ENCODE measurements at places on chromosomes 4 and X.
A peak's percentile ranks its signal among the peaks of the same experiment; 100 is the strongest.

DNA sequence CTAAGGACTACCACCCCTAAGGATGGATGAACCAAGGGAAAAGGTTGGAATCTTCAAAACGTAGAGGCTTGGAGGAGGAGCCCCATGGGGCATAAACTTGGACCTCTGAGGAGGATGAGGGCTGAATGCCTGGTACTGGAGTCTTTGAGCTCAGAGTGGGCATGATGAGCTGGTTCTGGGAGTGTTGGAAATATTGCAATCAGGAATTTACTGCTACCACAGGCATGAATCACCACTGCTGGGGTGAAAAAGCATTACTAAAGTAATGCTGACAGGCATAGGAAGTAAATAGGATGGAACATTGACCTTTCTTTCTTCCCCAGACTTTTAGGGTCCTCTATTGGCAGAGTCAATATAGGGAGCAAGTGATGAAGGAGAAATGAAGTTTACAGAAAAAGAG is 105.8 kb upstream of the RPS6KA3 start:
- no peaks in the 10 kb centered on the region for H3K4me1 ChIP-seq
- DNase-seq = no peak

GRCh38 chr4:55356991-55357461 is 11.0 kb downstream of the SRD5A3 start:
- H3K4me3 ChIP-seq = no peak overlapping the region
- no peak for DNase-seq
- no peaks in the 10 kb centered on the region for H3K27me3 ChIP-seq
- no peaks in the 10 kb centered on the region for H3K36me3 ChIP-seq
- no peaks in the 10 kb centered on the region for H3K4me1 ChIP-seq

DNA sequence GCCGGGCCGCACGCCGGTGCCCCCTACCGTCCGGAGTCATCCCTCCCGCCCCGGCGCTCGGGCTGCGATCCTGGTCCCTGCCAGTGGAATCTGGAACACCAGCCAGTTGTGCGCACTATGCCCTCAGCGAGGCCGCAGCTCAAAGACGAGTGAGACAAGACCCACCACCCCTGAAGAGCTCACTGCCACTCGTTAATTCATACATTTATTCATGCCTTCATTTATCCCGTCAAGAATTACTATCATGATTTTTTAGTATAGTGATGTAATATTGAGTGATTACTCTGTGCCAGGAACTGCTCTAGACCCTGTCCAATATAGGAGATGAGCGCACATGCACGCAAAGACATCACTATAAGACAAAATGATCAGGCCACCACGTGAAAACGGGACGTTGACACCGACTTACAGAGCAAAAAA is 247 bp upstream of the PPA2 start:
- DNase-seq = peak; percentile 91
- no peaks in the 10 kb centered on the region for H3K27me3 ChIP-seq
- H3K27ac ChIP-seq = no peak overlapping the region
- no peaks in the 10 kb centered on the region for H3K36me3 ChIP-seq

- DNase-seq = no peak
- H3K4me1 ChIP-seq = no peaks in the 10 kb centered on the region
- H3K27me3 ChIP-seq = no peaks in the 10 kb centered on the region
- H3K36me3 ChIP-seq = no peaks in the 10 kb centered on the region
Measured at GRCh38 chr4:66906314-66906713, 639.0 kb downstream of the CENPC start.

DNA sequence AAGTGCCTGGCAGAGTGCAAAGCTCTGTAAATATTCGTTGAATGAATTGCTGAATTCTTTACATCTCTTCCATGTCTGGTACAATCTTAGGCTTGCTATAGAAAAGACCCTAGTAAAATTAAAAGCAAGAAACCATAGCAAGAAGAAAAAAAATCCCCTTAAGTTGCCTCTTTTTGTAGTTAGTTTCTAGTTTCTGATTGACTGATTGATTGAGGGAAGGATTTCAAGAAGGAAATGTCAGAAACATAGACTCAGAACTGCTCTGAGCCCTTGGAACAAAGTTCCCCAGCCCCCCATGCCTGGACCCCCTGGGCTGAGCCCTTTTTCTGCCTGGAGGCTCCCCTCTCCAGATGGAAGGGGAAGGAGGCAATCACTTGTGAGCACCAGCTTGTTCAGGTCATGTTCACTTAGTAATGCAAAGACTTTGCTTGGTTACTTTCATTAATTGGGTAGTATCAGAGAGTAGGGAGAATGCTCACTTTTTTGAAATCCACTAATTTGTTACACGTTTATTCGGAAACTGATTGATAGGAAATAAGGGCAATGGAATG is 35.6 kb downstream of the DAPP1 start:
- DNase-seq = no peak
- H3K4me3 ChIP-seq = no peak overlapping the region
- H3K4me1 ChIP-seq = no peaks in the 10 kb centered on the region
- H3K27ac ChIP-seq = no peak overlapping the region

DNA sequence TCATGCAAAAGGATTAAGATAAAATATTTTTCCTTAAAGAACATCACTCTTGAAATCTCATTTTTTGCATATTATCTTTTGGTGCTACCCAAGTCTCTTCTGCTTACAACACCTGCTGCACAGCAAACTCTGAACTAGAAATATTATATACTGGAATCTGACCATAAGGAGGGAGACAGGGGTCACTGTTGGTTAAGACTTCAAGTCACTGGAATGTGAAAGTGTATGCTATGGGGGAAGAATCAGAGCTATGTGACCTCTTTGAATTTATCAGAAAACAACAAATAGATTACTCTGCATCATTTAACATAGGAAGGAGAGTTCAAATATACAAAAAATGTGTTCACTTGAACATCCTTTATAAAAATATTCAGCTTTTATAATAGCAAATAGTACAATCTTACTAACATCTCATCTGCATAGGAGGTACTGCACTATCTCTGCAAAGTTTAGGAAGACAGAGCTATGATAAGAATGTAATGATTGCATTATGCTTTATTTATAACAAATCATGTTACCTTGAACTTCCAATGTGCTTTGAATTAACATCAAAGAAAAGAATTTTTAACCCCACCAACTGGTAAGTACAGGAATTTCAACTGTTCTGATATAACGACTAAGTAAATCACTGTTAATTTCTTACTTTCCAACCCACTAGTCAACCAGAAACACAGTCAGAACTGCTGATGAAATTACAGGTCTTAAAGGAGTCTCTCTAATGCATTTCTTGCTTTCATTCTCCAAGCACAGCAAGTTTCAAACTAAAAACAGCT is 69.8 kb downstream of the ZNF827 start:
- no peak overlapping the region for H3K4me3 ChIP-seq
- no peaks in the 10 kb centered on the region for H3K36me3 ChIP-seq
- no peak overlapping the region for H3K27ac ChIP-seq
- H3K4me1 ChIP-seq = peaks cover 7% of the 10 kb centered on the region

GRCh38 chr4:156248917-156249316 is 295.3 kb upstream of the CTSO start:
- DNase-seq = no peak
- no peaks in the 10 kb centered on the region for H3K27me3 ChIP-seq
- H3K4me3 ChIP-seq = no peak overlapping the region

GRCh38 chr4:79652232-79652631 is 244.2 kb upstream of the GK2 start:
- H3K27ac ChIP-seq = no peak overlapping the region
- no peak for DNase-seq
- H3K4me3 ChIP-seq = no peak overlapping the region
- no peaks in the 10 kb centered on the region for H3K27me3 ChIP-seq

DNA sequence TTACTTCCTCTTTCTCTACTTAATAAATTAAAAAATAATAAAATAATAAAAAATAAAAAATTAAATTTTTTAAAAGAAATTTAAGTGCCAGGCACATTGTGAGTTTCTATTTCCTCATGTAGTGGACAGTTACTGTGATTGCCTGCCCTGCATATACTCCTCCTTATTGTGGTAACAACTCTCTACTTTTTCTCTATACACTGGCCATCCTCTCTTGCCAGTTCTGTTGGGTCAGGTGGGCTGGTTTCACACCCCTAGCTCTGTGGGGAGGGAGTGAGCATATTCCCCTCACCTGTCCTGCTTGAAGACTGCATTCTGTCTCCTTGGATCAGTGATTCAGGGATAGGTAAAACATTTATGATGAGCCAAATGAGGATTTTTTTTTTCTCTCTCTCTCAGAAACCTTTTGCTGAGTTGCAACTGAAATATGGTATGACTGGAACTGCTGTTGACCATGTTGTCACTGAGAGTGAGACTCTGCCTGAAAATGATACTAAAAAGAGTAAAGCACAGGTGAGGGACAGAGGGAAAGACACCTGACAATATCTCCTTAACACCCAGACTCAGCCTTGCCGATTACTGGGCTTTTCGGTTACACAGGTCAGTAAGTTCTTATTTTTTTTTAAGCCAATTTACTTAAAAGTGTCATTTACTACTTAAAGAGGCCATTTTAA is 37.2 kb downstream of the CXXC4 start:
- H3K4me3 ChIP-seq = no peak overlapping the region
- no peak for DNase-seq
- H3K4me1 ChIP-seq = no peaks in the 10 kb centered on the region
- no peak overlapping the region for H3K27ac ChIP-seq
- no peaks in the 10 kb centered on the region for H3K27me3 ChIP-seq

GRCh38 chrX:4547213-4547836 is 833.9 kb upstream of the PRKX start:
- H3K27me3 ChIP-seq = no peaks in the 10 kb centered on the region
- no peaks in the 10 kb centered on the region for H3K4me1 ChIP-seq
- DNase-seq = peak; percentile 53
- no peaks in the 10 kb centered on the region for H3K36me3 ChIP-seq

Measured in aorta (tissue), 5 donors.